ENCODE measurements at places on chromosomes 1 and 21.

DNA sequence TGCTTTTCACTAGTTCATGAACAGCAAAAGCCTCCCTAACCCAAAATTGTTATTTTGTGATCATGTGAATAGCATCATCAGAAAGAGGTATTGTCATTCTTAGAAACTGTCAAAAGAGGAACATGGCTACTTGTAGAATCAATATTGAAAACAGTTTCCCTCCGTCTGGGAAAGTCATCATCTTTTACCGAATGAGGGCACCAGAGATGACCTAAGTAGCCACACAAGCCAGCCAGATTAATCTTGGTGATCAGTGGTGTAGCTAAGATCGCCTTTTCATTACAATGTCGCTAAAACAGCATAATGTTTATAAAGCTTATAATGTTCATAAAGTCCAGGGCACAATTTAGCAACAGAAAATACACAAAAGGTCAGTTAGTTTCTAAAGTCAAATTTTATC, 136.1 kb downstream of the SIPA1L2 start:
- DNase-seq, result no peak

GRCh38 chr1:10829965-10830515, 33.6 kb upstream of the CASZ1 start:
- DNase-seq, result no peak

GRCh38 chr21:36175771-36176565, 19.3 kb downstream of the DOP1B start:
- no peak for DNase-seq

- DNase-seq, result peak; percentile 60
Measured at GRCh38 chr1:26417111-26417759, 6.6 kb downstream of the LIN28A start.

GRCh38 chr1:19251305-19252196, at the start of the genes EMC1 and MRTO4:
TSS of gene EMC1 (minus strand) at chr1:19251524. CDS start at chr1:19251509, 15 bp downstream.
TSS of gene MRTO4 (plus strand) at chr1:19251805. CDS start at chr1:19251836, 31 bp downstream.
- peak; percentile 84 for DNase-seq

- no peak for DNase-seq
Measured at GRCh38 chr21:38498057-38498833, at the start of gene ERG. TSS of gene ERG (minus strand) at chr21:38498477. CDS start at chr21:38498380, 97 bp downstream.

Data from M059J (cell line).